ENCODE measurements at places on chromosomes 16 and 17.
A peak's percentile ranks its signal among the peaks of the same experiment; 100 is the strongest.

GRCh38 chr16:54526916-54527315, 240.3 kb upstream of the IRX3 start:
- no peak for DNase-seq

DNA sequence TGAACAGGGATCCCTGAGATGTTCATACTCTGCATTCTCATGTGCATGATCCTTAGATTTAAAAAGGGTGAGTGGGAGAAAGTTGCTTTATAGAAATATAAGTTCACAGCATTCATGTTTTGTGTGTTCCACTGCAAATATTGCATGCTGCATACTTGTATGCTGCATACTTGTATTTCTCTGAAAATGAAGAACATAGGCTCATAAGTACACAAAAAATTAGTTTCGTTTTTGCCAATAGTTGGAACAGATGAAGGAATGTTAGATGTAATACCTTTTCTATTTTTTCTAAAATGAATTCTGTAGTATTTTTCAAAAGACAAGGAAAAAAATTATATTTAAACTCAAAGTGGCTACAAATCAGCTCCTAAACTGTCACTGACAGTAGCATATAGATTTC, 79.0 kb downstream of the NFAT5 start:
- no peak for DNase-seq

- DNase-seq, result no peak
Measured at GRCh38 chr17:74386386-74386785, 19.1 kb downstream of the GPR142 start.

- no peak for DNase-seq
Measured at GRCh38 chr17:77143306-77143705, 2.5 kb downstream of the SEC14L1 start.

GRCh38 chr16:3582276-3583165, 5.3 kb upstream of the NLRC3 start:
- no peak for DNase-seq

- DNase-seq, result no peak
Measured at GRCh38 chr17:82173351-82174041, 39.1 kb downstream of the CCDC57 start.

DNA sequence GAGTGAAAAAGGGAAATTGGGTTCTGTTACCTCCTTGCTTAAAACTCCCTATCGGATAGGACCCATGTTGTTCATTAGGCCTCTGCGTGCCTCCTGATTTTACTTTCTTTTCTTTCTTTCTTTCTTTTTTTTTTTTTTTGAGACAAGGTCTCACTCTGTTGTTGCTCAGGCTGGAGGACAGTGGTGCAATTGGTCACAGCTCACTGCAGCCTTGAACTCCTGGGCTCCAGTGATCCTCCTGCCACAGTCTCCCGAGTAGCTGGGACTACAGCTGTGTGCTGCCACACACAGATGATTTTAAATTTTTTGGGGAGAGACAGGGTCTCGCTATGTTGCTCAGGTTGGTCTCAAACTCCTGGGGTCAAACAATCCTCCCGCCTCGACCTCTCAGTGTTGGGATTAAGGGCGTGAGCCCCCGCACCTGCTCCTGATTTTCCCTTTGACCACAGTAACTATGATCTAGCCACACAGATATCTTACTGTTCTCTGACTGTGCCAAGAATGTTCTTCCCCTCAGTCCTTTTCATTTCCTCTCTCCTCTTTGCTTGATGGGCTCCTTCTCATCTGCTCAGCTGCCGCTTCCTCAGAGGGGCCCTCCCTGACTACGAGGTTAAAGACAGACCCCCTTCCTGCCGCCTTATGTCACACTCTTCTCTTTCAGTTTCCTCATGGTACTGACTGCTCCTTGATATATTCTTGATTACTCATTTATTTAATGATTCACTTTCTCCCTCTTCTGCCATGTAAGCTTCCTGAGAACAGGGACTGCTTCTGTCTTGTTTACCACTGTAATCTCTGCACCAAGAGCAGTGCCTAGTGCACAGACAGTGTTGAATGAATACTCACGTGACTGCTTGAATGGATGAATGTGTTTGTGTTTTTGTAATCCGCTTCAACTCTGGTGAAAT, 44.3 kb downstream of the LCMT1 start:
- DNase-seq, result peak; percentile 45

DNA sequence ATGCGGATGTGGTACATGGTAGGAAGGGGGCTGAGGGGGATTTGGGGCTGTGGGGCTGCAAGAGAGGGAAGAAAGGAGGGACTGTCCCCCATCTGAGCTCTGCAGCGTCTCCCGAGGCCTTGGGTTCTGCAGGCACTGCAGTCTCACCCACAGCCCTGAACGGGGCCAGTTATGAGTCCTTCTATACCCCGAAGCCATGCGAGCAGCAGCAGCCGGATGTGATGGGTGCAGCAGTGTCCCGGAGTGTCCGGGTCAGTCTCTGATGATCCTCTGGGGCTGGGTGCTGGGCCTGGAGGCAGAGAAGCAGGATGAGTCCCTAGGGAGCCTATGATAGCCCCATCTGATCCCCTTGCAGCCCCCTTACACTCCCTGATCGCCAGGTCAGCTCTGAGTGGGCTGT, 41.5 kb downstream of the CPNE2 start:
- DNase-seq, result no peak

- no peak for DNase-seq
Measured at GRCh38 chr16:23357761-23358290, 55.7 kb downstream of the SCNN1B start.

GRCh38 chr17:41096055-41096454, 1.9 kb downstream of the KRTAP4-8 start:
- DNase-seq, result no peak

DNA sequence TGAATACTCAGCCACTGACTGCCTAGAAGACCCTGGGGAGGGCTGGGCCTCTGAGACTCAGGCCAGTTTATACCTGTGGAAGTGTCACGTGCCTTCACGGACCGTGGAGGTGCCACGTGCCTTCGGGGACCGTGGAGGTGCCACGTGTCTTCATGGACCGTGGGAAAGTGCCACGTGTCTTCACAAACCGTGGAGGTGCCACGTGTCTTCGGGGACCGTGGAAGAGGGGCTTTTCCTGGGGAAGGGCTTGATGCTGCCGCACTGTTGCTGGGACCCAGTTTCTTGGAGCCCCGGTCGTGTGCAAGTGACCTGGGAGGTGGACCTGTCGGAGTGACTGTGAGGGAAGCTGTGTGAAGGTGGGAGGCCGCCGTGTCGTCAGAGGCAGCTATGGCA, 166.2 kb downstream of the BANP start:
- DNase-seq, result no peak

DNA sequence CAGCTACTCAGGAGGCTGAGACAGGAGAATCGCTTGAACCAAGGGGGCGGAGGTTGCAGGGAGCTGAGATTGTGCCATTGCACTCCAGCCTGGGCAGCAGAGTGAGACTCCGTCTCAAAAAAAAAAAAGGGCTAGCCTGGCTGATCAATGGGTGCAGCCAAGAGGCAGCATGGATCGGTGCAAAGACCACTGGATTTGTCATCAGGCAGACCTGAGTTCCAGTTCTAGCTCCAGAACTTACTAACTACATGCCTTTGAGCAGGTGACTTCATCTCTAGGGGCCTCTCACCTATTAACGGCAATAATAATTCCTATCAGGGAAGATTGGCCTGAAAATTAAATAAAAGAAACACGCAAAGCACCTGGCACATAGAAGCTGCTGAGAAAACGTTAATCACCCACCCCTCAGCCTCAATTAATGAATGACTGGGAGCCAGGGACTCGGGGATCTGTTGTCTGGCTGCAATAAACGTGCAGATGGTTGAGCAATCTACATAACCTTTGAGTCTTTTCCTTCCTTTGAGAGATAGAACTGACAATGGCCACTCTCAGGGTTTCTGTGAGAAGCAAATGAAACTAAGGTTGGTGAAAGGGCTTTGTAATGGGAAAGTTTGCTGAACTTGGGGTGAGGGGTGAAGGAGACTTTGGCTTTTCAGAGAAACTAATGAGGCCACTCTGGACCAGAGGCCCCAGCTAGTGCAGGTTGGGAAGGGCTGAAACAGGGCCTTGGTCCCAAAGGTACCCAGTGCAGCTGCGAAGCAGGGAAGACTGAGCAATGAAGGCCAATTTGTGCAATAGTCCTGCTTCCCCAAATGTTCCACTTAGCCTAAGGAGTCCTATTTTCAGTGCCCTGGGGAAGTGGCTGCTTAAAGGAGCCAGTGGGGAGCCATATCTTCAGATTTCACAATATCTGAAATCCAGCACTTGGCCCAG, 7.6 kb downstream of the SEZ6L2 start:
- DNase-seq, result no peak

- DNase-seq, result no peak
Measured at GRCh38 chr16:10817514-10817913, 1.1 kb downstream of the TVP23A start.

GRCh38 chr16:9527976-9528375, 436.5 kb downstream of the HAPSTR1 start:
- DNase-seq, result peak; percentile 38

DNA sequence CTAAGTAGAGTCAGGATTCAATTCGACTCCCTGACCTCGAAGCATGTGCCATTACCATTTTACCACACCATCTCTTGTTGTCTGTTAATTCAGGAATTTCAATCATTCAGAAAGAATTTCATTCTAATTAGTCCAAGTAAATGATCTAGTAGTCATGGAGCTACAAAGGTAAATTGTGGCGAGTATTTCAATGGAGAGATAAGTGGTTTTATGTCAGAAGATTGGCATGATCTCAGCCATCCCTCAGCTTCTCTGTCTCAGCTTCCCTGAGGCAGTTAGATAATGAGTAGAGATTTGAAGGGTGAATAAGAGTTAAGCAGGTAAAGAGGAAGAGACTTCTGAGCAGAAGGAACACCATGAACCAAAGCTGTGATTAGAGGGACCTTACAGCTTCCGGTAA, 93.6 kb downstream of the HS3ST4 start:
- DNase-seq, result no peak

DNA sequence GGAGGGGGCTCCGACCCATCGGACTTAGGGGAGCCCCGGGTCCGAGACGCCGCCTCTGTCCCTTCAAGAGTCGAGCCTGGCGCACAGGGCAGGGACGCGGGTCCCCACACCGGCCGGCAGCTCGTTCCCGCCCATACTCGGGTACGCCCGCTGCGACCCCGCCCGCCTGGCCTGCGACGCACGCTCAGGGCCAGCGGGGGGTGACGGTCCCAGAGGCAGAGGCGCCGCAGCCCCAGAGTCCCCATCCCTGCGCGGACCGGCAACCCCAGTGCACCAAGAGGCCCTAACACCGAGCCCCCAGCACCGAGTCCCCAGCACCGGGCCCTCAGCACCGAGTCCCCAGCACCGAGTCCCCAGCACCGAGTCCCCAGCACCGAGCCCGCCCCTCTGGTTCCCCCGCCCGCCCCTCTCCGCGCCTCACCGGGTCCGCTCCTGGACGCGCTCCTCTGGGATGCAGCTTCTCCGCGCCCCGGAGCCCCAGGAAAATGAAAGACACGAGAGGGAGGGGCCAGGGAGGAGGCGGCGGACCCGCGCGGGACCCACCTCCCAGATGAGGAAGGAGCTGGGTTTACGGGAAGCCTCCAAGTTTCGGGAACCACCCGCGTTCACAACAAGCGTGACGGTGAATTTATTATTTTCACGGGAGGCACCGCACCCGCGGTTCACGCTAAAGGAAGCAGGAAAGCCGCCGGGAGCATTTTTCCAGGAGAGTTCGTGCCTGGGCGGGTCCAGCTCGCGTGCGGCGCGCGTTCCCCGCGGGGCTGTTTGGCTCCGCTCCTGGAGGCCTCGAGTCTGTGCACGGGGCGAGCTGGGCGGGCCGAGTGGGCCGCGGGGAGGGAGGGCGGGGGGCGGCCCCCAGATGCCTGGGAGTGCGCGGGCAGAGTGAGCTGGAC, at the start of gene SECTM1:
SECTM1 (minus strand) TSS at position 488 of the 893 bp plus-strand sequence. CDS start 6,526 bp downstream, outside the sequence.
- DNase-seq, result peak; percentile 42

- DNase-seq, result no peak
Measured at GRCh38 chr17:42342242-42343008, 45.8 kb downstream of the STAT3 start.

GRCh38 chr17:34899643-34900291, 61.5 kb downstream of the CCT6B start:
- no peak for DNase-seq

Measured in ACHN (cell line).